ENCODE measurements at places on chromosomes 6 and 20.

GRCh38 chr6:109978174-109979032, at the start of gene GPR6:
GPR6 (plus strand) TSS chr6:109978311; CDS start chr6:109979113, 802 bp downstream.
- DNase-seq: no peak

- no peak for DNase-seq
These were observed 397.5 kb upstream of the ARID1B start for GRCh38 chr6:156379392-156380289.

DNA sequence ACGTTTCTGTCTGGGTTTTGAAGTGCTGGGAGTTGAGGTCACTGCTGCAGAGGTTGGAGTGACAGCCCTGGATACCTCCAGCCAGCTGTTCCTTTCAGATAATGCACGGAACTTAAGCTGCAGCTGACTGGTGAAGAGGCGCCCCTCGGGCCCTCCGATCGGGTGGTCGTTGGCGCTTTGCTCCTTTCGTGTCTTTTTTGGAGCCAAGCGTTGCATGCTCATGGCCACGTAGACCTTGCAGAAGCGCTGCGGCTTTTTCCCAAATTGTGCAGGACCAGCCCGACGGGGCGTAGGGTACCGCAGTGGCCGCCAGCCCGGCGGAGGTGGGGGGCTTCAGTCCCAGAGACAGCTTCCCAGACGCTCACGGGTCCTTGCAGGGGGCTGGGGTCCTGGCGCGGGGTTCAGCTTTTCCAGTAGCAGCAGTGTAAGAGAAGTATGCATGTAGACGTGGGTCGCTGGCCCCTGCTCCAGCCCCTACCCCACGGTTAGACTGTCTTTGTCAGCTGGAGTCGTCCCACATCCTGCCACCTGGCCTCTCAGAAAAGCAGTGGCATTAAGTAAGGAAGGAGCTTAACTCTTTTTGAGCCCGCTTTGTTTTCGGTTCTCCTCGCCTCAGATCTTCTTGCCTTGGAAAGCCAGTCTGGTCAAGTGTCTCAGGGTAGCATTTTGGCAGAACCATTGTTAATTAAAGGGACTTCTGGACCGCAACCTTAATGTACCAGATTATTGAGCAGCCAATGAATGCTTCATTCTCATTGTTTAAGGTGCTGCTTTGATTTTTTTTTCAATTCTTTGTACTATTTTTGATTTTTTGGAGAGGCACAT, 838 bp downstream of the TNFAIP3 start:
- no peak for DNase-seq

GRCh38 chr6:86215323-86215722, 572.6 kb upstream of the SYNCRIP start:
- no peak for DNase-seq

- no peak for DNase-seq
These were observed 150.2 kb downstream of the FOXC1 start for GRCh38 chr6:1759870-1760269.

DNA sequence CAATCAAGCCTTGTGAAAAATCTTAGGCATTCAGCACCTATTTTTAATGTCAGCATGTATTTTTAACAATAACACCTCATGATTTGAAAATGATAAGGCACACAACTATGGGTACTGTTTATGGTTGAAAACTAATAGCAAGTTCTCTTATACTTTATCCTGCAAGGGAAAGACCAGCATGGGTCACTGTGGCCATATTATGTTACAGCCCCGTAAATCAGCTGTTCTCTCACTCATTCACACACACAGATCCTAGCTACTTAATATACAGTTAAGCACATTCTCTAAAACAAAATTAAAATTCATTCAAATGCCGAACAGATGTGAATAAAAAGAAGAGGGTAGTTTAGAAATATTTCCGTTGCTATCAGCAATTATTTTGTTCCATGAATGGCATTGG, 224.4 kb downstream of the OGFRL1 start:
- DNase-seq: no peak

DNA sequence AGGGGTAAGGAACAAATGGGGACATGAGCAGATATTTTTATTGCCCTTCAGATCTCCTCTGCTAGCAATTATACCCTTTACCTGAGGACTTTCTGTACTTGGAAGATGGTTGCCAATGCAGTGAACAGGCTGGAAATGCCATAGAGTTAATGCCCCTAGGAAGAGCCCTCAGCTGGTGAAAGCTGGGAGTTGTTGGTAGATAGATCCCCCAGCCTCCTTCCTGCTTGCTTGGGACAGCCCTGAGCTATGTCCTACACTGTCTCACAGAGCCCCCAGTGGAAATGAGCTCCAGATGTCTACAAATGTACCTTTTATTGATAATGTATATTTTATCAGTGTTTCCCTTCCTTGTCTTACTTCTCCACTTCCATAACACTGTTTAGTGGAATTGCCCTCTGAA, 87.6 kb upstream of the PAK5 start:
- no peak for DNase-seq

Data from AG04450 (cell line).